Activated naive CD4-positive, alpha-beta T cell treated with anti-CD3 and anti-CD28 coated beads, Interleukin-2, amount 50 U/mL, for 72 hours (primary cell): ENCODE measurements at places on chromosomes 3 and 15. TPM values are rescaled to one million over a fixed set of nuclear protein-coding genes. Genes with fewer than 3 reads are reported as not detected.

Gene DNAH12
- 0.04 TPM for total RNA-seq

Gene FEZF2
- not detected for total RNA-seq

Gene GOLGA6B
- 1.1 TPM for total RNA-seq

Gene SLC22A14
- total RNA-seq = not detected

Gene DCLK3
- not detected for total RNA-seq

Gene ATXN7
- 54.9 TPM for total RNA-seq

Gene EPHA6
- not detected for total RNA-seq

Gene SYNM
- 0.43 TPM for total RNA-seq

Gene ARL6
- 1.9 TPM for total RNA-seq

Gene LRTM1
- total RNA-seq = not detected

Gene ITIH1
- total RNA-seq = not detected

Gene GOLGA8S
- total RNA-seq = 0.23 TPM

Gene REC114
- not detected for total RNA-seq

Gene ALDH1L1
- total RNA-seq = 0.18 TPM

Gene MTFMT
- total RNA-seq = 15.7 TPM

Gene ATP8B4
- total RNA-seq = 10.4 TPM

Gene SPESP1
- 1.1 TPM for total RNA-seq

Gene SLC35G2
- 6.4 TPM for total RNA-seq

Gene GOLIM4
- 1.6 TPM for total RNA-seq

Gene PRRT3
- total RNA-seq = 1.6 TPM

Gene PPIP5K1
- 51.3 TPM for total RNA-seq

Gene UBA3
- 89.3 TPM for total RNA-seq
